NCI-H510A (cell line): ENCODE measurements at places on chromosomes 7 and 10.

DNA sequence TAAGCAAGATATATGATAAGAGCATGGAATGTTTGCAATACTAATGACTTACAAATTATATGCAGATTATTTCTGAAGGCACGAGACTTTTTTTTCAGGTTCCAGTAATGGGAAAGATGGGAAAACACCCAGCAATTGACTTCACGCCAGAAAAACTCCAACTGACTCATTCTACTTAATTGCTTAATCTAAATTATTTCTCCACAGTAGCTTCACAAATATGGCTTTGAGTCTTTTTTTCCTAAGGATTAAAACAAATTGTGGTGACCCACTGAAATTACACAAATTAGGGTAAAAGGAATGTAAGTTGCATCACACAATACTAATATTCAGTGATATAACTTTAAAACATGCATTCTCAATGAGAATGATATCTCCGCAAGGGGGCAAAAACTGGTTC lies 138.7 kb downstream of the GNAI1 start:
- DNase-seq = no peak

DNA sequence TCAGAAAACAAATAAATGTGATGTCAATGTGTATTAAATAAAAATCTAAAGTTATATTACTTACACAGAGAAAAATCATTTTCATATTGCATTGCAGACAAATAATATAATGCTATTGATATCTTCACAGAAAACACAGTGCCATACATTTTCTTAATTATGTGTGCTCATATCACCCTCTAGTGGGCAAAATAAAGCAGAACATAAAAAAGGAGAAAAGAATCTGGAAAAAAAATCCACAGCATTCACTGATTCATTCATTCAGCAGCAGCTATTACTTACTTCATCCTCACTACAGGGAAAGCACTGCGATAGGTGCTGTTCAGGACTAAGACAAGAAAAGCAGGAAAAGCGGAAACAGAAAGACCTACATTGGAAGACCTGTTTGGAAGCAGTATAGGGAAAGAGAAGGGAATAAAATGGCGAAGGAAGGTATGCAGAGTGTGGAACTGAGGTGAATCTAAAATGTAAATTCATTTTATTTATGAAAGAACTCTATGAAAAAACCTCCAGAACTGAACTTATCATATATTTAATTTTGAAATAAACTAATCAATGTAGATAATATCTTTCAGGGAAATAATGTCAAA lies 73.2 kb downstream of the POT1 start:
- no peak for DNase-seq

GRCh38 chr7:12570534-12571461 lies at the start of gene SCIN:
SCIN (plus strand) TSS chr7:12570720; CDS start chr7:12570787, 67 bp downstream.
- DNase-seq = peak; percentile 70

DNA sequence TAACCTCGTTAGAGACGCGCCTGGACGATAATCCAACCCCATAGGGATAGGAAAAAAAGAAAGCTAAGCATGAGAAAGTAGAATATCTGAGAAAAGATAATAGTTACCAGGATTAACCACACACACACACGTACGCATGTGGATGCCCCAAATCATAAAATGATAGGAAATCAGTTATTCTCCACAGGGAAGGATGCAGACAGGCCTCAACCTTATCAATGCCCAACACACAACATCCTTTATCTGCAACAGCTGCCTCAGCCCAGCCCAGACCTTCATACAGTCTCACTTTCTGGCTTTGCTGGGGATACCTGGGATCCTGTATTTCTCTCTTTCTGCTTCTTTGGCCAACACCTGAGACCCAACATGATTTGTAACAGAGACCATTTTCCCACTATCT lies 123.0 kb downstream of the NOC3L start:
- no peak for DNase-seq

DNA sequence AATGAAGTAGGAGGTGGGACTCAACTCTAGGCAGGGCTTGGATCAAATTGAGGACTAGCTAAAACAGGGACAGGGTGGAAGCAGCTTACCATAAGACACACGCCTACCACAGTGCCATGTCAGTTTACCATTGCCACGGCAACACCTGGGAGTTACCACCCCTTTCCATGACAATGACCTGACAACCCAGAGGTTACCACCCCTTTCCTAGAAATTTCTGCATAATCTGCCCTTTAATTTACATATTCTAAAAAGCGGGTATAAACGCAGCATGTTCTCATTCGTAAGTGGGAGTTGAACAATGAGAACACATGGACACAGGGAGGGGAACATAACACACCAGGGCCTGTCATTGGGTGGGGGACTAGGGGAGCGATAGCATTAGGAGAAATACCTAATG lies 72.7 kb downstream of the GCC1 start:
- no peak for DNase-seq

GRCh38 chr7:70193514-70193913 lies 595.2 kb downstream of the AUTS2 start:
- no peak for DNase-seq

- no peak for DNase-seq
Observed at GRCh38 chr10:3720228-3721019, 64.6 kb downstream of the KLF6 start.

DNA sequence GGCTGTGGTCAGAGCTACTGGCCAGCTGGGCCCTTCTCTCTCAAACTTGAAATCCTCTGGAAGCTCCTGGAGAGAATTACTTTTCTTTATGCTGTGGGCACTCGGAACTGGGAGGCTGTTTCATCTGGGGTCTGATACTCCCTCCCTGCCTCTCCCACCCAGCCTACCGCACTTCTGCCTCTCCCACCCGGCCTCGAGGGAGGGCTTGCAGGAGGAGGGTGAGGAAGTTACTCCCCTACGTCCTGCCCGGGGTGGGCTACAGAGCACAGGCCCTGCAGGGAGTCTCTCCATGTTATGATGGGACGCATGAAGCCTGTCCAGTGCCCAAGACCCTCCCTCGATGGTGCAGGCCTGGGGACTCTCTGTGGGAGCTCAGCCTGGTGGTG lies 584.6 kb upstream of the MKI67 start:
- no peak for DNase-seq

DNA sequence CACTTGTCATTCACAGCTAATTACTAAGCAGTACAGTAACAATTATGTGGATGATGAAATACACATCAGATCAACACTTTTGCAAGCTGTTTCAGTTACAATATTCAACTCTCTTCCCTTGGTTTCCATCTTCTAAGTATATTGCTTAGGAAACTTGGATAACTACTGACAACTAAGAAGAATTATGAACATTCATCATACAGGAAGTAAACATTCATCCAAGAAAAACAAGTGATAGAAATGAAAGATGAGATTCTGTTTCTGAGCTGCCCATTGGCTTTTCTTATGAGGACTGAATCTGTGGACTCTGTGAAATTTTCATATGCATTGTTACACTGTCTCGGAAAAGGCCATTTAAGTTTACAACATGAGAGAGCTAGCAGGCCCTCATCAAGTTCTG lies 240.2 kb downstream of the PRKG1 start:
- DNase-seq = no peak

DNA sequence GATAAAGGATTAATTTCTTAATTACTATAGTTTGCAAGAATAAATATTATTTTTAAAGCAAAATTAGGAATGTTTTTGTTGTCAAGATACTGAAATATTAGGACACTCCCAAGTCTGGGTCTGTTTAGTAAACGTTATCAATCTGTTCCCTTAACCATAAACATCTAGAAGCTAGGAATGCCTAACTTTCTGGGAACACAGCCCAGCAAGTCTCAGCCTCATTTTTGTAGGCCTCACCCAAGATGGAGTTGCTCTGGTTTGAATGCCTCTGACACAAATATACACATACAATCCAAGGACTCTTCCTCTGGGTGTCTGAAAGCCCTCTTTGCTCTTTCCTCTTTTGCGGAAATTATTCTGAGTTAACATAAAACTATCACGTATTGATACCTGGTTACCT lies 487.4 kb upstream of the CELF2 start:
- DNase-seq = no peak

DNA sequence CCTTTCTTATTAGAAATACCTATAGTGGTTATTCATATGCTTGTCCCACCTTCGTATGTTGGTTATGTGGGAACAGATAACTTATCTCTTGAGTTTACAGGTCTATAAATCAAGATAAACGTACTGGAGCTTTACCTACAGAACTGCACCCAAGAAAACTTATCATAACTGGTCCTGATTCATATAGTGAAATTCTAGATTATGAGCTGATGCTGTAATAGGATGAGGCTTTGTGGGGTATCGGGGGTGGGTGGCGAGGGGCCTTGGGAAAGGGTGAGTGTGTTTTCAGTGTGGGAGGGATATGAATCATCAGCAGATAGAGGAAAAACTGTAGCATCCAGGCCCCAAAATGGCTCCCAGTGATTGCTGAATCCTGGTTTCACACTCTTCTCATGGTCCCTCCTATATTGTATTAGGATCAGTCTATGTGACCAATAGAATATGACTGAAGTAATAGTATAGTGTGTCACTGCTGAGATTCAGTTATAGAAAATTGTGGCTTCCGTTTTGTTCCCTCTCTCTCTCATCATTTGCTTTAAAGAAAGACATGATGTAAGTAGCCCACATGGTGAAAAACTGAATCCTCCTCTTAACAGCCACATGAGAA lies 706.8 kb upstream of the LRRTM3 start:
- no peak for DNase-seq

DNA sequence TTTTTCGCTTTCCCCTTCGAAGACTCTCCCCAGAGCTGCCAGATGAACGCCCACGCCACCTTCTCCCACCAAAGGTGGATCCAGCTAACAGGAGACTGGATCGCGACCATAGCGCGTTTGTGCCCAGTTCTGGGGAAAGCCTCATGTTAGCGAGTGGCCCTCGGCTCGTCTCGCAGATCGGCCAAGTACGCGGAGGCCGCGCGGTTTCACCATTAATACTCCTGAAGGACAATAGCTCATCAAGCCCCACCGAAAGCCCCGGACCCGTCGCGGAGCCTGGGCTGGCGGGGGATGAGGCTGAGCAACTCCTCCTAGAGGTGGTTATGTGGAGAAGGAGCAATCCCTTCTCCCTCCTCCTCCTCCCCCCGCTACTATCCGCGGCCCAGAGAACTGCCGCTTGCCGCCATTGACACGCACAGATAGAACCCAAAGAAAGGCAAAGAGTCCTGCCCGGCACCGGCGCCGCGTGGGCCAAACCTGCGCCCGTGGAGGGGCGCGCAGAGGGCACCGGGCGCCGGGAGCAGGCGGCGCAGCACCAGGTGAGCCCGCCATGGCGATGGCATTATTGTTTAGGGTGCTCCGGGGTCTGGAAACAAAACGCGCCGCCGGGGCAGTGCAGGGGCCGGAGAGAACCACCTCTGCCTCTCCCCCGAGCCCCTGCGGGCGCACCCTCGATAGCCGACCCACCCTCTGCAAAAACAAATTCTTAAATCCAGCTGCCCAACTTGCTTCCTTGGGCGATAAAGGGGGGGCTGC lies at the start of gene MACROH2A2:
TSS of gene MACROH2A2 (plus strand) at position 385 of the 756 bp plus-strand sequence. CDS start 22,813 bp downstream, outside the sequence.
- DNase-seq = peak; percentile 59

GRCh38 chr7:6121141-6121540 lies 90.0 kb downstream of the ANKRD61 start:
- no peak for DNase-seq

GRCh38 chr7:129169171-129169671 lies 19.2 kb upstream of the SMO start:
- DNase-seq = no peak

- no peak for DNase-seq
Observed at GRCh38 chr10:63553473-63553872, 32.3 kb downstream of the REEP3 start.

- no peak for DNase-seq
Observed at GRCh38 chr7:106367018-106367420, 82.2 kb upstream of the NAMPT start.

GRCh38 chr7:94492601-94493000 lies 17.0 kb upstream of the CASD1 start:
- no peak for DNase-seq

DNA sequence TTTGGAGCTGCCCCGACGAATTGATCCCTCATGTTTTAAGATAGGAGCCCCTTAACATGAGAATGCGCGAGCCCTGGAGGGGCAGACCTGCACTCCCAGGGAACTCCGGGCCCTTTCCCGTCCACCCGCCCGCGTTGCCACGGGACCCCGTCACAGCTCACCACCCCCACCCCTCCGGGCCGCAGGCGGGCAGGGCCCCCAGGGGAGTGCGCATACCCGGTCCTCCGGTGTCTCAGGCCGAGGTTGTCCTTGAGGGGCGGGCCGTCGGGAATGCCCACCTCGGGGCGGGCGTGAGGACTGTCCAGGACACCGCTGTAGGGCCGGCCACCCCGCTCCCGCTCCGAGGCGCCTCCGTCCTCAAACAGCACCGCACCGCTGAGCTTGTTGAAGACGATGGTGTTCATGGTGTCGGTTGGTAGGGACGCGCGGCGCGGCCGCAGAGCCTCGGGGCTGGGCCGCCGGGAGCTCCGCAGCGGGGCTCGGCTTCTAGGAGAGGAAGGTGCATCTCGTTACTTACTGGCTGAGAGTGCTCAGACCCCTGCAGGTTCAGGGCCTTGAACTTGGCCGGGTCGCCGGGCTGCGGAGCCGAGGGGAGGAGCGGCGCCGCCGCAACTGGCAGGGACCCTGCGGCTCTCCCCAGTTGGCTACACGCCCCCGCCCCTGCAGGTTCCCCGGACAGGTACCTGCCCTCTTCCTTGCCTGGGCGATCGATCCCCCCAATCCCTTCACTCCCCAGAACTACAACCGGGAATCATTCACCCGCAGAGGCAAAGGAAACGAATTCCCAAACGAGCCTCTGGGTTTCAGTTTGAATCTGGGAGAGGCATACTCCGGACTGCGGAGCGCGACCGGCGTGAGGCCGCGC lies 2.4 kb downstream of the MKX start:
- DNase-seq = no peak

DNA sequence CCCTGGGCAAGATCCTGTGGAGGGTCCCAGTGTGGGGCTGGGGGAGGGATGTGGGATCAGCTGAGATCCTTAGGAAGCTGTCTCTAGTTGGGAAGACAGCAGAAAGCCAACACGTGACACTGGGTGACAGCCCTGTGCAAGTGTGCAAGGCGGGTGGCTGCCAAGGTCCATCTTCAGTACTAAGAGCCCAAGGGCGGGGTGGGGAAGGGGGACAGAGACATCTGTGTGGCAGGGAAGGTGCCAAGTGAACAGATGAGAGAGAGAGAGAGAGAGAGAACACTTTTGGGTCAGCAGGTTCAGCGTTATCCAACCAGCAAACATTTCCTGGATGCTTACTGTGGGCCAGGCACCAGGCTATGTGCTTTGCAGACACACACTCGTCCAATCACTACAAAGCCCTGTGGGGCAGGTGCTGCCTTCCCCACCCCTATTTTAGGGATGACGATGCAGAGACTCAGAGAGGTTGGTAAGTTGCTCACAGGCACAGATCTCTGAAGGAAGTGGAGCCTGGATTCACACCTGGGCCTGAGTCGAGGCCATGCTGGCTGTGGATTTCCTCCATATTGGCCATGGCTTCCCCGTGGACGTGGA lies 135.7 kb downstream of the GRK5 start:
- DNase-seq = no peak

DNA sequence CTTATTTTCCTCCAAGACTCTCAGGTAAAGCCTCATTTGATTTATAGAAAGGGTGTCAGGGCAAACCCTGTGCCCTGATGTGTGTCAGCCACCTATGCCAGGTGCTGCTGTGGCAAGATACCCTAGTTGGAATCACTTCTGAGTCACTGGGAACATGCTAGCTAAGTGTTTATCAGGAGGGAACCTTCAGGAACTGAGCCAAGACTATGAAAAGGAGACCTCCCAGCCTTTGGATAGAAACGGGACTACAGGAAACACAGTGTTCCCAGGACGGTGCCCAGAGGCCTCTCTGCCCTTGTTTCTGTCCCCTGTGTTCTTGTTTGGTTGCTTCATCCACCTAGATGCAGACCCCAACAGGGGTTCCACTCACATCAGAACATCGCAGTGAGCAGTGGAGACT lies 28.5 kb downstream of the CNNM1 start:
- DNase-seq = no peak

GRCh38 chr7:29921404-29922010 lies 68.1 kb downstream of the SCRN1 start:
- no peak for DNase-seq

- no peak for DNase-seq
Observed at GRCh38 chr7:128190051-128190647, 50.9 kb upstream of the LEP start.
